ENCODE measurements at places on chromosomes 5 and 9.

DNA sequence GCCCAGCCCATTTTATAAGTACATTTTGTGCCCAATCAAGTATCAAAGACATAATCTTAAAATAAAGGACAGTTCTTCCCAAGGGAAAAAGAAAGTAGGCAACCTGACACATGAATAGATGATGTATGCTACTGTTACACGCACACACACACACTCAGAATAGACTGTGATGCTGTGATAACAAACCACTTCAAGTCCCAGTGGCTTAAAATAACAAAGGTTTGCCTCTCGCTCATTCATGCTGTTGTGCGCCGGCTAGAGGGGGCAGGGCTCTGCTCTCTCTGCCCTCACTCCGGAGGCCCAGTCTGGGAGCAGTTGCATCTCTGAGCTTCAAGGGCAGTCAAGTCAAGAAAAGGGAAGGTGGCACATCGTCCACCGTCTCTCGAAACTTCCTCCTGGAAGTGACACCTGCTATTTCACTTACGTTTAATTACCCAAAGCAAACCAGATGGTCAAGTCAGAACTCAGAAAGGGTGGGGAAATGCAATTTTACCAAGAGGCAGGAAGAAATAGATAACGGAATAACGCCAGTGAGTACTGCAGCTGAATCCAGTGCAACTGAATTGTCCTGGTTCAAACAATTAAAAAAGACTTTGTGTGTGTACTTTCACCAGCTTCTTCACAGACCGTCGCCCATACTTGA lies 43.3 kb downstream of the ANKRD33B start:
- DNase-seq = no peak

GRCh38 chr9:87554976-87555375 lies 57.3 kb downstream of the DAPK1 start:
- DNase-seq = no peak

DNA sequence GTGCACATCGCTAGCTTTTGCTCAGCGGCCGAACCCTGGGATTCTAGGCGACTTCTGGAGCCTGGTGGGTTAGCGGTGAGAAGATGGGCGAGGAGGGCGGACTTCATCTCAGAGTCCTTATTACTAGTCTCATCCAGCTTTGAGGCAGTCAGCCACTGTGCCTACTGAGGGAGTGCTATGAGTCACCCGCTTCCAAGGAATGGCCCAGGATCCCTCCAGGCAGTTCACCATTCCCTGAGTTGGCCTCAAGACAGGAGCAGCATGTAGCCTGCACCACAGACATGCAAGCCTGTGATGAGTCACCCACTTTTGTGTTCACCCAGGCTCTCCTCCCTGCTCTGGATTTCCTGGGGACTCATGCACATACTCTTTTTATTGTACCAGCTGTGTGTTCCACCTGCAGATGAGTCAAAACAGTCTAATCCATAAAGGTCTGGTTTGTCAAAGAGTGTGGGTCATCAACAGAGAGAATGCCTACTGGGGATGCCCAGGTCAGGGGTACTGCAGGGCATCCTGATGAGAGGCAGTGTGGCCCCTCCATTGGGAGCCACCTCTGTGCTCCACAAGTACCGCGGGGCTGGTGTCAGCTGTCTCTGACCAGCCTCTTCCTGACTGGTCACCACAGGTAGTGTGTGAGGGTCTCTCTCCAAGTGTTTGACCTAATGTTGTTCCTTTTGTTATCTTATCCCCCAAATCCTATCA lies 20.2 kb downstream of the SLC22A5 start:
- DNase-seq = no peak

DNA sequence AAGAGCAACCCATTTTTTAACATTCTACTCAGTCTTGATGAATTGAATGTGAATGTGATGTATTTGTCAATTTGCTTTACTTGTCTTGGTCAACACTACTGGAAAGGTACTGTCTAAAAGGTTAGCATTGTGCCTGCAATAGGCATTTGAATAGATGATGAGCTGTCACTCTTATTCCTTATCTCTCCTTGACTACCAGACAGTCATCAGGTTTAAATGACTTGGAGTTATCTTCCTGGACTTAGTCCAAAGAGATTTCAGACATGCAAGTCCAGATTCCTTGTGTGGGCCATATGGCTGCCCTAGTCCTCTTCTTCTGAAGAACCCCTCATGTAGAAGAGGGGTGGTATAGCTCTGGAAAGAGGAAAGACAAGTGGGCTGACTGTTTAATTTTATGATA lies 4.8 kb downstream of the ARHGEF28 start:
- no peak for DNase-seq

- DNase-seq = no peak
Observed at GRCh38 chr9:124723352-124723751, 47.8 kb downstream of the NR6A1 start.

DNA sequence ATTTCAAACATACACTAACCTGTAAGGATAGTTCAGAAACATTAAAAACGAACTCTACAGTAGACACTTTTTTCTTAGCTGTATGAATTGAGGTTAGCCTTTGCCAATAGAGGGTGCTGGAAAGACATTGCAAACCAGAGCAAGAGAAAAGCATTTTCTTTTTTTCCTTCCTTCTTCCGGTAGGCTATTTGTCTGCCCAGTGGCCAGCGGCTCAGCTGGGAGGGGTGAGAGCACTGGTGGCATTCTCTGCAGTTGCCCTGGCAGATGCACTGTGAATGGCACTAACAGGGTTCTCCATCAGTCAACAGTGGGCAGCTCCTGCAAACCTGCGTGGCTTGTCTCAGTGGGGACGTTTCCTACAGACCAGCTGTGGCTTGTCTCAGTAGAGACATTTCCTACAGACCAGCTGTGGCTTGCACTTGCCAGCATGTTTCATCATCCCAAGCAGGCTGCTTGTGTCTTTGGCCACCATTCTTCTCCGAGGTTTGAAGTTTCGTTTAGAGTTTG lies 984.5 kb upstream of the CDH18 start:
- DNase-seq = peak; percentile 71

- DNase-seq = no peak
Observed at GRCh38 chr5:55601204-55601618, 66.4 kb upstream of the PLPP1 start.

DNA sequence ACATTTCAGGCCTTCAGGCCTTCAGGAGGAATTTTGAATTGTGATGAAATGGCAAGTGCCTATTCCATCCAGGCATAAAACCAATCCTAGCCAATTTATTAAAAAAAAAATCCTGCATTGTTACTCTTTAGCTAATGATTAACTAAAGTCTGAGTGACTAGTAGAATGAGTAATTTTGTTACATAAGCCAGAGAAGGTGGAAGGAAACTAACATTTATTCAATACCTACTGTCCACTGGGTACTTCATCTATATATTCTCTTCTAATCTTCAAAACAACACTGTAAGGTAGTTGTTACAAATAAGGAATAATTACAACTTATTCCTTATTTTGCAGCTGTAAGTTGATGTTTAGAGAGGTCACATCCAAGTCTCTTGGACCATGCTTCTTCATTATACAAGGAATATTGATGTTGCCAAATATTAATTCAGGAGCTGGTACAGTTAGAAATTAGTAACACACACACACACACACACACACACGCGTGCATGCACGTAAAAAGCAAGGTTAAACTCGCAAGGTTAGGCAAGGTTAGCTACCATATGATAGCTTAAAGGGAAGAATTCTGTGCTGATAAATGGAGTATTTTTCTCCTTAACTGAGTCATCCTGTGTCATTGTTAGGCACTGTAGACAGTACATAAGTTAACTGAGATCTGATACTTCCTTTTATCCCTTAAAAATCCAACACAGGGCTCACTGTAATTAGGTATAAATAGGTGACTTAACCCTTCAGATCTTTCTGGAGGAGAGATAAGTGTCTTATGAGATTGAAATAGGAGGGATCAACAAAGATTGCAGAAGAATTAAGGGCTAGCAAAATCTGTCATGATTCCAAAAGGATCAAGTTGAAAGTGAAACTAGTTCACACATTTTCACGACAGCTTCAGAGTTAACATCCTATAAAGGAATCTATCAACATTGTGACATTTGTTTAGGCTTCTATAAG lies 596.9 kb downstream of the PDE4D start:
- DNase-seq = no peak

DNA sequence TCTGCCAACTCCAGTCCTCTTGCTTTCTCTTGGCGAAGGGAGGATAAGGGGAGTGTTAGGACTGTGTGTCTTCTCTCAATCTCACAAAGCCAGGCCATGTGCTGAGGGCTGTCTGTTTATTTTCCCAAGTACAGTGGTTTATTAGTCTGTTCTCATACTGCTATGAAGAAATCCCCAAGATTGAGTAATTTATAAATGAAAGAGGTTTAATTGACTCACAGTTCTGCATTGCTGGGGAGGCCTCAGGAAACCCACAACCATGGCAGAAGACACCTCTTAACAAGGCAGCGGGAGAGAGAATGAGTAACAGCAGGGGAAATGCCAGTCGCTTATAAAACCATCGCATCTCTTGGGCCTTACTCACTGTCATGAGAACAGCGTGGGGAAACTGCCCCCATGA lies 36.2 kb upstream of the CKS2 start:
- no peak for DNase-seq

GRCh38 chr9:135489188-135489906 lies 9.8 kb downstream of the PPP1R26 start:
- DNase-seq = no peak

DNA sequence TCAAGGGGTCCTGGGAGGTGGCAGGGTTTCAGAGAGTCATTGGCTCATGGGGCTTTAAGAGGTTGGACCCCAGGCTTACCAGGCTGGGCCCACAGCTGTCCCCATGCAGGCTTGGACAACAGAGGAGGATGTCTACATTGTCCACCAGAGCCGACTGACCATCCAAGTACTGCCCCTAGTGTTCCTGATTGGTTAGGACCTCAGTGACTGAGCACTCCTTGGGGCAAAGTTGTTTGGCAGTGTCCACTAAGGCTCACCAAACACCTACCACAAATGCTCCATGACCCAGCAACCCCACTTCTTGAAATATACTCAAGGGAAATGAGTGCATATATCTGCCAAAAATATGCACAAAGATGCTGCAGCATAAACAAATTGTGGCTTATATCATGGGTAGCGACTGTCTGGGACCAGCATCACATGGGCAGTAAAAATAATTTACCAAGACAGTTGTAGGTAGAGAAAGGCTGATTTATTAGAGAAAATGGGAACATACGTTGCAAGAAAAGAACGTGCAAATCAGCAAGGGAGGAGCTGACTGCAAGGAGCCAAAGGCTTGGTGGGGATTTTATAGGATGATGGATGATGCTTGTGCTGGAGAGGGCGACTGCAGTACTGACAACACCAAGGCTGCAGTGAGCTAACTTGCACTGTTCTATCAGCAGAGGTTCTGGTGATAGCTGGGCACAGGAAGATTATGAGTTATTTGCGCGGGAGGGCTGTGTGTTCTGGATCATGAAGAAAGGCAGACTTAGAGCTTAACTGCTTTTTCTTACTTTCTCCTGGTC lies 265.2 kb downstream of the GADD45G start:
- no peak for DNase-seq

All from NCI-H2029 (cell line).